ENCODE measurements at places on chromosomes 5 and 9. TPM values are rescaled to one million over a fixed set of nuclear protein-coding genes. Genes with fewer than 3 reads are reported as not detected.

TGFBR1 gene
- 19.3 TPM for total RNA-seq

PROB1 gene
- total RNA-seq, result 3.2 TPM

DIMT1 gene
- 38.9 TPM for total RNA-seq

GRCh38 chr5:35087991-35088390, 40.2 kb upstream of the AGXT2 start:
- DNase-seq, result no peak

- DNase-seq, result no peak
Measured at GRCh38 chr5:111948092-111948841, 191.3 kb upstream of the NREP start.

- DNase-seq, result peak; percentile 21
Measured at GRCh38 chr9:114507726-114508125, 2.5 kb upstream of the WHRN start.
